Fibroblast of skin of right biceps (primary cell): ENCODE measurements at places on chromosomes 7 and 10.

- DNase-seq, result no peak
These were observed 307.7 kb upstream of the FZD8 start for GRCh38 chr10:35949811-35950211.

- DNase-seq, result peak; percentile 1
These were observed 42.0 kb downstream of the GALNT17 start for GRCh38 chr7:71173955-71174354.

DNA sequence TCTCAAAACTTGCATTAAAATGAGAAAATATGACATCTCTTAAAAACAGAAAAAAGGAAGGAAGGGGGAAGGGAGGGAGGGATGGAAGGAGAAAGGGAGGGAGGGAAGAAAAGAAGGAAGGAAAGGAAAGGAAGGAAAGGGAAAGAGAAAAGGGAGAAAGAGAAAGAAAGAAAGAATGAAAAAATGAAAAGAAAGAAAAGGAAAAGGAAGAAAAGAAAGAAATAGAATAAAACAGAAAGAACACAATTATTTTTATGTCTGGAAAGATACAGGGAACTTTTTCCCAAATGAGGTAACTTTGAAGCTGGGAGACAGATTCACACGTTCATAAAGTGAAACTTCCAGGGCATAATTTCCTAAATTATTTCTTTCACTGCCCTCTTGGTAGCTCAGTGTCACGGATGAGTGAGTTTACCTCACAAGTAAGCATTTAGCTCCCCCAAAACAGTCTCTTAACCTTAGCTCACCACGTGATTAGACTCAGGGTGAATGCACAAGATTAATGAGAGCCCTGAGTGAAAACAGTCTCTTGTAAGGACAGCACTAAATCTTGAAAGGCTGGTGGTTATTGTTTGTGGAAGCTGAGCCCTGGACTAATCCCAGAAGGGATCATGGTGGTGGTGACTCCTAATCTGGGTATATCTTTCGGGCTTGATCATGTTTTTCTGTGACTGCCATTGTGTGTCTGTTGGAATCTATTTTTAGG is 74.1 kb upstream of the HDAC9 start:
- DNase-seq, result peak; percentile 34

DNA sequence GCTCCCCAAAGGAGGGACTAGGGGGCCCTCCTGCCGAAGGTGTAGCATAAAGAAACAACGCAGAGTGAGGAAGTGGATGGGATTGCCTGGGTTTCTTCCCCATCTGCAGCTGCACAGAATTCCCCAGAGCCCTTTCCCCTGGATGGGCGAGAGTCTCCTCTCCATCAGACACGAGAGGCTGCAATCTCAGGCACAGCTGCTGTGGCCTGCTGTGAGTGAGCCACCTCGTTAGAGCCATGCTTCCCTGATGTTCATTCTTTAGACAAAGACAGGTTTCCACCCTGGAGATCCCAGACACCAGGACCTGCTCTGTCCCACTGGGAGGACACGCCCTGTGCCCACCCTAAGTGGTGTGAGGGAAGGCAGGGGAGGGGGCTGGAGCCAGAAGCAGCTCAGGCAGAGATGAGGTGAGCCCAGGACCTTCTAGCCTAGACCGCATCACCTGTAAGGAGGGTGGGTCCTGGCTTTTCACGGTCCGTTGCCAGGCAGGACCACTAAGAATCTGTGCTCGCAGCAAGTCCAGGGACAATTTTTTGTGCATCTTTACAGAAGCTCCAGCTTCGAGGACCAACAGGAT is 268.6 kb upstream of the TCERG1L start:
- no peak for DNase-seq

DNA sequence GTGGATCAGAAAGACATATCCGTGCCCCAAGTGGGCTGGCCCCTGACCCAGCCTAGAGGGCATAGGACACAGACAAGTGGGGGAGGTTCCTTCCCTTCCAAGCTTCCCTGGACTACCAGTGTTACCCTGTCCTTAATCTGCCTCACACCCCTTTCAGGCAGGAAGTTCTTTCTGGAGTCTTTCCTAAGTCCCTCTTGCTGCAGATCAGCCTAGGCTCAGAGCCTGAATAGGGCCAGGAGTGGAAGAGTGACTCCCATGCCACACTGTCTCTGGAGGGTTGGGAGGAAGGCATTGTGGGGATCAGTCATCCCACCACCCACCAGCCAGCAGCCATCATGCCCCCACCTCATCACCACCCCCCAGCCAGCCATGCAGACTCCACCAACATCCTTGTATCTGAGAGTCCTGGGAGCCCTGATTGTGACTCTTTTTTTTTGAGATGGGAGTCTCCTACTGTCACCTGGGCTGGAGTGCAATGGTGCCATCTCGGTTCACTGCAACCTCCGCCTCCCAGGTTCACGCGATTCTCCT is 22.6 kb downstream of the POLL start:
- no peak for DNase-seq

- DNase-seq, result peak; percentile 88
These were observed 115.9 kb upstream of the EEPD1 start for GRCh38 chr7:36037121-36037662.

- no peak for DNase-seq
These were observed 79.2 kb downstream of the NUDCD3 start for GRCh38 chr7:44411306-44411705.

- peak; percentile 40 for DNase-seq
These were observed 151.8 kb downstream of the SFMBT2 start for GRCh38 chr10:7258948-7259523.

GRCh38 chr7:14639801-14640200 is 262.8 kb downstream of the DGKB start:
- no peak for DNase-seq

DNA sequence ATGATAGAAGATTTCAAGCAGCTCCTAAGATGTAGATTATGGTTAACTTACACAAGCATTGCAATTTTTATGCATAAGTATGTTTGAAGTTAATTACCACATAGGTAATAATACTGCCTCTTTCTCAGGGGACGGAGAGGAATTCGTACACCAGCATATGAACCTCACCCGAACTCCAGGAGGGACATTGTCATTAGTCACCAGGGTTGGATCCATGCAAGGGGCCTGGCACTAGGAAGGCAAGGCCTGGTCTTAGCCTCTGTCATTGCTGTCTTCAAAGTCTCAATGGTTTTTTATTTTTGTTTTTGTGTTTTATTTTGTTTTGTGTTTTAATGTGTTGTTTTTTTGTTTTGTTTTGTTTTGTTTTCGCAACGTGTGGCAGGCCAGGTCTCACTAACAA is 145.6 kb upstream of the PPP2R2D start:
- no peak for DNase-seq

DNA sequence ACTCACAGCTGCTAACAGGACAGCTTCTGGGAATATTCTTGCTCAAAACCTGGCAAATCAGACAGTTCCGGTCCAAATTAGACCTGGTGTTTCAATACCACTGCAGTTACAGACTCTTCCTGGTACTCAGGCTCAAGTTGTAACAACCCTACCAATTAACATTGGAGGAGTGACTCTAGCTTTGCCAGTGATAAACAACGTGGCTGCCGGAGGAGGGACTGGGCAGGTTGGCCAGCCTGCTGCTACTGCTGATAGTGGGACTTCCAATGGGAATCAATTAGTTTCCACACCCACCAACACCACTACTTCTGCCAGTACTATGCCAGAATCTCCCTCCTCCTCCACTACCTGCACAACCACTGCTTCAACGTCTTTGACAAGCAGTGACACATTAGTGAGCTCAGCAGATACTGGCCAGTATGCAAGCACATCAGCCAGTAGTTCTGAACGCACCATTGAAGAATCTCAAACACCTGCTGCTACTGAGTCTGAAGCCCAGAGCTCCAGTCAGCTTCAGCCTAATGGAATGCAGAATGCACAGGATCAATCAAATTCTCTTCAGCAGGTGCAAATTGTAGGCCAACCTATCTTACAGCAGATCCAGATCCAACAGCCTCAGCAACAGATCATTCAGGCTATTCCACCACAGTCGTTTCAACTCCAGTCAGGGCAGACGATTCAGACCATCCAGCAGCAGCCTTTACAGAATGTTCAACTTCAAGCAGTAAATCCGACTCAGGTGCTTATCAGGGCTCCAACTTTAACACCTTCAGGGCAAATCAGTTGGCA is 2.1 kb downstream of the SP4 start:
- DNase-seq, result no peak

DNA sequence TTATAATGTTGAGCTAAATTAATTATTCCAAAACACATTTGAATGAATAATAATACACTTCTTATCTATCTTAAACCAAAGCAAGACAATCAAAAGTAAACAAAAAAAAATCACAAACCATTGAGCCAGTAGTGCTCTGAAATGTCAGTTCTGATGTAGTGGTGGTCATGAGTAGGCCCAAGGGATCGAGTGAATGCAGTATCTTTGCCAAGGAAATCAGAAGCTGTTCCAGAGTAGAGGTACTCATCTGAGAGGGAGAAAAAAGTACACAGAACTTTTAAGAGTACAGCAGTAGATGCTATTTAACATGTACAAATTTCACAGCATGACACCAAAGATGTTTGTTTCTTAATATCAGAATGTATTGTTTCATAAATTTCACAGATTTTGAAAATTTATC is 121.5 kb downstream of the SEMA3D start:
- peak; percentile 67 for DNase-seq

DNA sequence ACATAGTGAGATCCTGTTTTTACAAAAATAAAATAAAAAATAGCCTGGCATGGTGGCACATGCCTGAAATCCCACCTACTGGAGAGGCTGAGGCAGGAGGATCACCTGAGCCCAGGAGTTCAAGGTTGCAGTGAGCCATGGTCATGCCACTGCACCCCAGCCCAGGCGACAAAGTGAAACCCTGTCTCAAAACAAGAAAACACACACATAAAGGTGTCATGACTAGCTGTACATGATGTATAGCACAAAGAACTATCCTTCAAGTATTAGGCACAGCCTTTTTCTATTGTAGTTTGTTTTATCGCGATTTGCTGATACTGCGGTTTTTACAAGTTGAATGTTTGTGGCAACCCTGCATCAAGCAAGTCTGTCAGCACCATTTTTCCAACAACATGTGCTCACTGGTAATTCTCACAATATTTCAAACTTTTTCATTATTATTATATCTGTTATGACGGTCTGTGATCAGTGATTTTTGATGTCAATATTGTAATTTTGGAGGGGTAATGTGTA is 11.5 kb upstream of the SNX13 start:
- no peak for DNase-seq

- DNase-seq, result no peak
These were observed 20.0 kb upstream of the GALNTL5 start for GRCh38 chr7:151936207-151936606.

GRCh38 chr10:25059990-25060389 is 43.6 kb downstream of the THNSL1 start:
- DNase-seq, result peak; percentile 87

DNA sequence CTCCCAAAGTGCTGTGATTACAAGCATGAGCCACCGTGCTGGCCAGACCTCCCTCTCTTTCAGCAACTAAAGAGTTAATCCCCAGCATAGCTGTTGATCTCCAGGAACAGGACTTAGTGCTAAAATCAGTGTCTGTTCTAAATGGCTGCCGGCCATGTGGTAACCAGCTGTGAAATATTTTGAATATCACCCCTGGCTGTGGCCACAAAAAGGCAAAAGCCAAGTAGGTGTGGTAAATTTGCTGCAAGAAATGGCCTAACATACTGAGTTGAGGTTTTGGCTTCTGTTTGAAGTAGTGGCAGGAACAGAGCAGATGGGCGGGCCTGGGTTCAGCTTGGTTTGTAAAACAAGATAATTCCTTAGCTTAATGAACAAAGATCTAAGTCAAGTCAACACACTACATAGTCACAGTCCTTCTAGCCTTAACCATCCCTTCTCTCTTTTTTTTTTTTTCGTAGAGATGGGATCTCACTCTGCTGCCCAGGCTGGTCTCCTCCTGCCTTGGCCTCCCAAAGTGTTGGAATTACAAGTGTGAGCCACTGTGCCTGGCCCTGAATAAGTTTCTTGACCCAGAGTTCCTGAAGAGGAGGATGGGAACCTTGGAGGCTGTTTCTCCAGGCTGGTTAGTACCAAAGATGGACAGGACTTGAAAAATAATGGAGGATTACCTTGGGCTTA is 22.7 kb upstream of the AGFG2 start:
- peak; percentile 95 for DNase-seq

DNA sequence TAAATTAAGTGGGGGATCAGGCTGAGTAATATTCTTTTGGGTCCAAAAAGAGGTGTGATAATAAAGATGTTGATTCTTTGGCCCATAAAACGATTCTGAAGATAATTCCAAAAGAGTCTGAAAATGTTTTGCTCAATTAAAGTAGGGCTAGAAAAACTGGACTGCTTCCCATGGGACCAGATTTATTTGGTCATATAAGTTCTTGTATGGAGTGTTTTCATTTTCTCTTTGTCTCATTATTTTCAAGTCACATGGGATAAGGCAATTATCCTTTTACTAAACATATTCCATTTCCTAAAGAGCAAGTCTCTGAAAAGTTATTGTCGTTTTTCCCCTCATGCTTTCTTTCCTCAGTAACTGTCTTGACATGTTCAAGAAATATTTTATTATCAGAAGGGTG is 41.5 kb downstream of the CDK6 start:
- DNase-seq, result no peak

- peak; percentile 18 for DNase-seq
These were observed 123.5 kb downstream of the KMT2C start for GRCh38 chr7:152312316-152312715.

- DNase-seq, result no peak
These were observed 57.5 kb upstream of the PPP1R3C start for GRCh38 chr10:91690412-91690811.

DNA sequence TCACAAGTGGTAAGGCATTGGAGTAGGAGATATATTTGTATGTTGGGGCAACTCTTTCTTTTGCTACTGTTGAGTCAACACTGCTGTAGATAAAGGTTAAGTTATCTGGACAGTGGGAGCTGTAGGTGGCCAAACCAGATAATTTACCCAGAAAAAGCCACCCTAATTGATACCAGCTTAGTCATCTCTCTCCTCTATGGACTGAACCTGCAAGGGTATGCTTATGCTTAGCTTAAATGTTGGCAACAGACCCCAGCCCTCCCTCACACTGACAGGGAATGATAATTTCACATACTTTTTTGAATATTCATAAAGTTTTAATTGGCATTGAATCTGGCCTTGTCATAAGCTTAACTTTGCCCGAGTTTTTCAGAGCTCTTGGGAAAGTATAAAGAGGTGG is 66.3 kb downstream of the CREB5 start:
- peak; percentile 41 for DNase-seq

- DNase-seq, result no peak
These were observed 585.9 kb downstream of the PTPRN2 start for GRCh38 chr7:158001621-158002320.

GRCh38 chr7:129556607-129557133 is 54.3 kb downstream of the SMKR1 start:
- no peak for DNase-seq

DNA sequence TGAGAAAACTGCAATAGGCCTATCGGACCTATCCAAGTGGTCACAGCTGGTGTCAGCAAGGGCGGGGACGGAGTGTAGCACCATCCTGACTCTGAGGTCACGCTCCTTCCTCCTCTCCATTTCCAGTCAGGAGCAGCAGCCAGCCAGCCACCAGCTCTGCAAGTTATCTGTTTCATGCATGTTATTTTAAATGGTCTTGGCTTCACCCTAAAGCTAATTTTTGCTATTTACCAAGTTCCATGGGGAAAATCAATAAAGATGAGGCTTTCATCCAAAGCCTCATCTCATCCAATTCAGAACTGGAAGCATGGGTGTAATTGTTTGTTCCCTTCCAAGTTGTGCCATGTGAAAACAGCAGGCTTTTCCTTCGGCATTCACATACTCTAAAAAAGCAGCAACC is 49.3 kb downstream of the ICA1 start:
- DNase-seq, result no peak
